HCT116 (cell line): ENCODE measurements at places on chromosomes 4 and X.
A peak's percentile ranks its signal among the peaks of the same experiment; 100 is the strongest.

DNA sequence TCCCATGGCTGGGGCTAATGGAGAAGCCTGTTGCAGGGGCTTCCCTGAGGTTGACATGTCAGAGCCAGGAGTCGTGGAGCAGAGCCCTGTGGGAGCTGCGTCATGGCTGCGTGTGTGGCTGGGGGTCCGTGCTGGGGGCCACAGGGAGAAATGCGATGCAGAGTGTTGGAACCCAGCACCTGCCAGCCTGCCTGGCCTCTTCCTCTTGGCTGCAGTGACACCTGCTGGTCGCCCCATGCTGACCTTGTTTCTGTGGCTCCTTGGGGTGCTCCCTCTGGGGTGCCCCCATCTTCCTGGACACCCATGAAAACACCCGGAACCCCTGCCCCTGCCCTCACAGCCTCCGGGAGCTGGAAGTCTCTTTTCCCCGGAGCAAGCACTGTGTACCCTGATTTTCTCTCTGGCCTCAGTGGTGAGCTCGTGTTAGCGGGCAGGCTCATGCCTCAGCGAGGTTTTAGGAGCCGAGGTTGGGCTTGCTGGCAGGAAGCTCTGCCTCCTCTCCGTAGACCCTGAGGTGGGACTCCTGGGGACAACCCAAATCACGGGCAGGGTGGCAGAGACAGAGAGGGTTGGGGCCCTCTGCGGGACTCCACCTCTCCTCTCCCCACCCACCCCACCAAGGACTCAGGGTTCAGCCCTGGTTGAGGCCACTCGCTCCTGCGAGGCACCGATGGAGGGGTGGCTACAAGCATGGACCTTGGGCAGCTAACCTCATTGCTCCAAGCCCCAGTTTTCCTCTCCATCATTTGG is 103.7 kb downstream of the SORCS2 start:
- peak; percentile 10 for DNase-seq

DNA sequence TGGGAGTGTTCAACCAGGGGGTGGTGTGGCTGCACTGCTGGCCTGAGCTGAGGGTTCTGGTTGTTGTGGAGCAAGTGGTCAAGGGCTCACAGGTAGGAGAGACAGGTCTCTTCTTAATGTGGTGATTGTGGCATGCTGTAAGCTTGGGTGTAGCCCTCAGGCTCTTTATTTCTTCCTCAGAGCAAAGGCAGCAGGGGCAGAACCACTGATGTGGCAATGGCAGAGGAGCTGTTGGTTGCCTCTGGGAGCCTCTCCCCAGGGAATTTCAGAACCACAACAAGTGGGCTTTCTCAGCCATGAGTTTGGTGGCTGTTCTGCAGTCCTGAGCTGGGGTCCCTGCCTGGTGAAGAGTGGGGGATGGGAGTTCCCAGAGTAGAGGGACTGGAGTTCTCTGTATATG is 1017.2 kb downstream of the SH3BGRL start:
- no peak for DNase-seq

- DNase-seq: no peak
Observed at GRCh38 chr4:83370640-83370906, 35.9 kb upstream of the HPSE start.

DNA sequence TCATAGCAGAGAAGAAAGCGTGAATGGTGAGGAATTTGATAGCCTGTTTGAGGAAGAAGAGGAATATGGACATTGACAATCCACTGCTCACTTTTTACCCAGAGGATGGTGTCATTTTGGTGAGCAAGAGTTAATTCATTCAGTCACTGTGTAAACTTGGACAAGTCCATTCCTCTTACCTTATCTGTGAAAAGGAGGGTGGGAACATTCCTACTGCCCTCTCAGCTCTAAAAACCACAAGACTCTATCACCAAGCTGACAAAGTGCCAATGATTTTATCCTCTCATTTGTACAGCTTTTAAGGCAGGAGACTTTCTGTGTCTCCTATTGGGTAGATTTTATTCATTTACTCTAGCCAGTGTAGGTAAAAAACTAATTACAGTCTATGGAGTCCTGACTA is 103.8 kb downstream of the LUZP4 start:
- DNase-seq: no peak

DNA sequence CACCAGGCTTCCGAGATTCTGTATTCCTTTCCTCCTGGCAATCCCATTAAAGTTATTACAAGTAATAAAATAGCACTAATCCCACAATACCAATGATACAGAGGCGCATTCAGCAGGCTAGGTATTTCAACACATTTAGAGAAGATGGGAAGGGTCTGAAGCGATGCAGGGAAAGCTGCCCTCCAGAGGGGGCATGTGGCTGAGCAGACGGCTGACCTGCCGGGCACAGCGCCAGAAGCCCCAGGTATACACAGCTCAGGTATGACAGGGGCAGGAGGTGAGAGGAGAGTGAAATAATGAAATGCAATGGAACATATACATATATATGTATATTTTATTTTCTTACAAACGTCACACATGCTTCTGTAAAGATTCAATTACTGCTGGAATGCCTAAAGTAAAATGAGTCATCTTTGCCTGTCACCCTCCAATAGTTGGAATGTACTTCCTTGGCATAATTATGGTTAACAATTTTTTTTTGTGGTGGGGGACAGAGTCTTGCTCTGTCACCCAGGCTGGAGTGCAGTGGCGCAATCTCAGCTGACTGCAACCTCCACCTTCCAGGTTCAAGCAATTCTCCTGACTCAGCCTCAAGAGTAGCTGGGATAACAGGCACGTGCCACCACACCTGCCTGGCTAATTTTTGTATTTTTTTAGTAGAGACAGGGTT is 21.3 kb upstream of the CDKN2AIP start:
- no peak for DNase-seq

- DNase-seq: no peak
Observed at GRCh38 chrX:153321381-153322124, at the start of gene PNMA6F. TSS of gene PNMA6F (minus strand) at chrX:153321767. CDS start at chrX:153320674, 1,093 bp downstream.

- DNase-seq: no peak
Observed at GRCh38 chr4:3313139-3313538, 20.3 kb downstream of the RGS12 start.

- DNase-seq: no peak
Observed at GRCh38 chr4:53571936-53572599, 19.2 kb downstream of the LNX1 start.
